ENCODE measurements at places on chromosomes 13 and 19.

- no peak for DNase-seq
These were observed 177.8 kb downstream of the OLFM4 start for GRCh38 chr13:53206455-53206854.

GRCh38 chr13:94860981-94861407 is 148.6 kb upstream of the SOX21 start:
- DNase-seq = peak; percentile 23

DNA sequence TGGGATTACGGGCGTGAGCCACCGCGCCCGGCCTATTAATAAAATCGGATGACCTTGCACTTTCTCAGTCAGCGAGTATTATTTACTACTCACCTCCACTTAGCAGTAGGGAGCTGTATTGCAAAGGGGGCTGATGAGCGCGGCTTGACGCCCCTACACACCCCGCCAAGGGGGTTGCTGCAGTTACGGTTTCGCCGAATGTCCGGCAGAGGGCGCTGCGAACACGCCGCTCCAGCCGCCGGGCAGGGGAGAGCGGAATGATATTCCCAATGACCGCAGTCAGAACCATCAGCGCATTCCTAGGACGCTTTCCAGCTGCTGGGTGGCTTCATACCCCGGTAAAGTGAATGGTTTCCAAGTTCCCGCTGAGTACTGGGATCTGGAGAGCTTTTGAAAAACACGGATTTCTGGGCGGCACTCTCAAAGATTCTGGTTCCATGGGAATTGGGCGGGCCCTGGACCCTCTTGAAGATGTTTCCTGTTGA is 30.0 kb upstream of the TPT1 start:
- peak; percentile 92 for DNase-seq

GRCh38 chr19:10858204-10858828 is 10.1 kb downstream of the C19orf38 start:
- peak; percentile 27 for DNase-seq

GRCh38 chr19:12796146-12797071 is 5.1 kb downstream of the JUNB start:
- peak; percentile 83 for DNase-seq

DNA sequence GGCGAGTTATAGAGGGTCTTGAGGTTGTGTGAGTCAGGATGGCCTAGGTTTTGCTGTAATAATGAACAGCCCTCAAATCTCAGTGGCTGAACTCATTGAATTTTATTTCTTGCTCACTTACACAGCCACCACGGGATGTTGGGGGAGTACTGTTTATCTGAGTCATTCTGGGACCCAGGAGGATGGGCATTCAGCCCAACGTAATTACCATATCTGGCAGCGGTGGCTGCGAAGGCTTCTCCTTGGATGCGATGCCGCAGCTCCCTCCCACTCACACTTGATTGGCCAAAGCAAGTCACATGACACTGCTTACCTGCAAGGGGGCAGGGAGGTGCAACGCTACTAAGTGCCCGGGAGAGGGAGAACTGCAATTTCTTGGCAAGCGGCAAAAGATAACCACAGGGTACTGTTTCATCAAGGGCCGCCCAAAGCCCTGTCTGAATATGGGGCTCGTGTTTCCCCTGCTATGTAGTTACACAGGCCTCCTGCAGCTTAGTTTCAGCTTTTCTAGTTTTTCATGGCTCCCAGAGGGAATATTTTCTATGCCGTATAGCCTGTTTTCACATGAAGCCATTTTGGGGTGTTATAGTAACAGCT is 19.9 kb downstream of the ZSWIM9 start:
- DNase-seq = peak; percentile 19

DNA sequence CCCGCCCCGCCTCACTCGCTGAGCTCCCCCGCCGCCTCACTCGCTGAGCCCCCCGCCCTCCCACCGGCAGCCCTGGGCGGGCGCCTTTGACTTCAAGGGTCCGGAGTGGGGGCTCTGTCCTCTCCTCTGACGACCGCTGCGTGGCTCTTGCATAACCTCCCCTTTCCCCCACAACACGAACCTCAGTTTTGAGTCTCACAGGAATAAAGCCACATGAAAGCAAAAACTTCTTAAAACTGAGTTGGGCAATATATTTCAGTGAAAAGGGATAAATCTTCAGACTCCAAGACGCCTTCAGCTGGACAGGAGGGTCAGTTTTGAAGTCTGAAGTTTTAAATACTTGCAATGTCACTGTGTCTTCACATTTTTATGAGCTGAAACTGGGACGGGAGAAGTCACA is 70.6 kb upstream of the C13orf46 start:
- peak; percentile 54 for DNase-seq

- DNase-seq = no peak
These were observed 135.8 kb upstream of the PEG3 start for GRCh38 chr19:56976300-56976699.

DNA sequence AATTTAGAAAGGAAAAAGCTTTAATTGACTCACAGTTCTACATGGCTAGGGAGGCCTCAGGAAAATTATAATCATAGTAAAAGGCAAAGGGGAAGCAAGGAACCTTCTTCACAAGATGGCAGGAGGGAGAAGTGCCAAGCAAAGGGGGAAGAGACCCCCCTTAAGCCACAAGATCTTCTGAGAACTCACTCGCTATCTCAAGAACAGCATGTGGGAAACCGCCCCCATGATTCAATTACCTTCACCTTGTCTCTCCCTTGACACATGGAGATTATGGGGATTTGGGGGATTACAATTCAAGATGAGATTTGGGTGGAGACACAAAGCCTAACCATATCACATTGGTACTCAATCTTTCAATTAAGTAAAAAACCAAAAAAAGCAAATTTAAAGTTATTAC is 1778.7 kb upstream of the MIR17HG start:
- no peak for DNase-seq

DNA sequence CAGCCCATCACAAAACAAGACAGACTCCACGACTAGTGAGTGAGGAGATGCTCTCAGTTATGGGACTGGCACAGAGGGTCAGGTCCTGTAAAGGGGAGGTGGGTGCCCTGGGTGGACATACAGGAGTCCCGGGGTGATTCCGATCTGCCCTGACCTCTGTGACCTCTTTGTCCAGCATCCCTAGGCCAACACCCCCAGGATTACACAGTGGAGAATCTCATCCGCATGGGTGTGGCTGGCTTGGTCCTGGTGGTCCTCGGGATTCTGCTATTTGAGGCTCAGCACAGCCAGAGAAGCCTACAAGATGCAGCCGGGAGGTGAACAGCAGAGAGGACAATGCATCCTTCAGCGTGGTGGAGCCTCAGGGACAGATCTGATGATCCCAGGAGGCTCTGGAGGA is 6.4 kb upstream of the LILRA1 start:
- DNase-seq = no peak

GRCh38 chr19:56838024-56838908 is 2.3 kb downstream of the PEG3 start:
- peak; percentile 63 for DNase-seq

GRCh38 chr19:18915639-18916038 is 3.5 kb downstream of the COPE start:
- peak; percentile 53 for DNase-seq

GRCh38 chr19:28990522-28990921 is 222.4 kb downstream of the UQCRFS1 start:
- no peak for DNase-seq

DNA sequence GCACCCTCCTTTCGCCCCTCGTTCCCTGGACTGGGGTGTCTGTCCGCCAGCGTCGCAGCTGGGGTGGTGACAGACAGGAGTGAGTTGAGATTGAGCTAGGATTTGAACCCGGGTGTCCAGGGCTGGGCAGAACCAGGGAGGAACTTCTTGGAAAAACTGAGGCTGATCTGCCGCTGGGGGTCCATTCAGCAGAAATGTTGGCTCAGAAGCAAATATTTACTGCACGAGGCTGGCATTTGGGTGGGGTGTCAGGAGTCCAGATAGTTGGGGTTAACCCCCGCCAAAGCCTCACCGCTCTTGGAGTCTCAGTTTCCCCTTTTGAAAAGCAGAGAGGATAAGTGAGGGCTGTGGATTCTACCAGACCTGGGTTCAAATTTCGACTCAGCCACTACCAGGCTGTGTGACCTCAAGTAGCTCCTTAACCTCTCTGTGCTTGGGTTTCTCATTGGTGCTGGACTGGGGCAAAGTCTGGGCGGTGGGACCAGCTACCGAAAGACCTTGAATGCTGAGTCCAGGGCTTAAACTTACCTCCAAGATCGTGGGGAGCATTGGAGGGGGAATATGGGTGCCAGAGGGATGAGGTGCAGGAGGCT is 20.9 kb downstream of the MAST3 start:
- no peak for DNase-seq

- DNase-seq = no peak
These were observed 840 bp upstream of the LILRA4 start for GRCh38 chr19:54339646-54340358.

DNA sequence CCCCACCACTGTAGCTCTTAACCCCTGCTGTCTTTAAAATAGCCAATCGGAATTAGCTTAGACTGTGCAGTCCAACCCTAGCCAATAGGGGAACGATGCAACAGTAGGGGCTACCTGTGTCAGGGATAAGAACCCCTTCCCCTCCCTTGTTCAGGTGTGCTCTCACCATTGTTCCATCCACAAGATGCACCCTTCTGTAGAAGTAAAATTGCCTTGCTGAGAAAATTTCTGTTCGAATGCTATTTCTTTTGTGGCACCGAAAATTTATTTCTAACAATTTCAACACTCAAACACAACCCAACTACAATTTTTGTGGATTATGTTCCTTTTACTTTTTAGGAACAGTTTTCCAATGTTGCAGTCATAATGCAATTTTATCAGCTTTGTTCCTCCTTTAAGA is 3.6 kb upstream of the ZNF583 start:
- DNase-seq = no peak

- DNase-seq = peak; percentile 21
These were observed 10.5 kb downstream of the KLF5 start for GRCh38 chr13:73069206-73069805.

- DNase-seq = no peak
These were observed 1.0 kb downstream of the SMIM24 start for GRCh38 chr19:3479177-3479833.

GRCh38 chr19:1163283-1163933 is 10.7 kb downstream of the SBNO2 start:
- DNase-seq = no peak

DNA sequence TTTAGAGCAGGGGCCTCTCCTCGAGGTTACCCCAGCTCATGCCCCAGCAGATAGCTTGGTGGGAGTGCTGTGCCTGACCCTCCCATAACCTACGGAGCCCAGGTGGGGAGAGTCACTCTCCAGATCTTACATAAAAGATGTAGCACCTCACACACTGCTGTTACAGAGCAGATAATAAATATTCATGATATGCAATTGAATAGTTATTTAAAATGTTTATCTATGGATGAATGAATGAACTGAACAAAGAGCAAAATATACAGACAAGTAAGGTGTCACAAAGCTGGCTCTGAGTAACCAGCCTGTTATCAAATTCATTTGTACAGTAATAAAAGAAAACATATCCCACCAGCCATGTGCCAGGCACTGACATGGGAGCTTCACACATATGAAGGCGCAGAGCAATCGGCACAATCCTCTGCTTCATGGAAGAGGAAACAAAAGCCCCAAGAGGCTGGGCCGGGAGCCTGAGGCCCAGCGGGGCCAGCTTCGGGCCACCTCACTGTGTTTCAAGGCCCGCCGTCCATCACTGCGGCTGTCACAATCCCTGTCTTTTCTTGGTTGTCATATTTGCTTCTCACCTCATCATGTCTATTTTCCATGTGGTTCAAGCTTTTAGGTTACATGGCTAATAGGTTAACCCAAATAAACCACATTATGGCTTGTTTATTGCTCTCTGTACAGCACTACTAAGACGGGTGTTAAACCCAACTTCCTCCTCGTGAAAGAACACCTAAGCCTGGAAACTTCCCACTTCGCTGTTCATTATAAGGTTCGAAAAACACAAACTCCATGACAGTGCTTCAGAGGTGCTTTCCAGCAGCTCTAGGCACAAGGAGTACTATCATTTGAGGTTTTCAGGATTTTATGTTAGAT is 78.4 kb downstream of the IRS2 start:
- DNase-seq = no peak

GRCh38 chr19:7196763-7197118 is 97.5 kb downstream of the INSR start:
- DNase-seq = no peak

DNA sequence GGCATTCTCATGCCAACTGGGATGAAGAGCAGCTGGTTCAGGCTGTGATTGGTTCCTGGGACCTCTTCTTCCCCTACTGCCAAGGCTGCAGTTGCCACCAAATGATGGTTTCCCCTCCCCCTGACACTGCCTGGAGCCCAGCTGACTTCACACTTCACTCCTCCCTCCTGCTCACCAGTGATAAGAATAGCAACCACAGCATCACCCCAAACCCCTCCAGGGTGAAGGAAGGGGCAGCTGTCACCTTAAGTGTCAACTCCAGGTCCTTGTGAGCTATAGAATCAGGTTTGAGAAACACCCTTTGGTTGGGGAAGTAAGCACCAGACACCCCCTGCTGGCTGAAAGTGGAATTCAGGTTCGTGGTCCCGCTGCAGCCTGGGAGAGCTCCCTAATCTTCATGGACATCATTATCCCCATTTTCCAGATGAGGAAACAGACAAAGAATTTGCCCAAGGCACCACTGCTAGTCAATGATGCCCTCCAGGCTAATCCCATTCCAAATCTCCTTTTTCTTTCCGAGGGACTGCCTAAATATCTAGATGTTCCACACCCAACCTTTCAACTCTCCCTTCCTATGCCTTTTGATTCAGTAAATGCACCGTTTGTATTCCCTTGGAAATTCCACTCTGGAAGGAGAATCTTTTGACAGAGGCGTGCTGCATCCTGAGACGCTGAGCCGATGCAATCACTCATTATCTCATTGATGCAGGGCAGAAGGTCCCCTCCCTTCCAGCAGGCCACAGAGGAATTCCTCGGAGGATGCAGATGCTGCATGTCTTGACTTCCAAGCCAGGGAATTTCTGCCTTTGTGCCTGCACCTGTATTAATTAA is 50.6 kb upstream of the UQCRFS1 start:
- peak; percentile 42 for DNase-seq

DNA sequence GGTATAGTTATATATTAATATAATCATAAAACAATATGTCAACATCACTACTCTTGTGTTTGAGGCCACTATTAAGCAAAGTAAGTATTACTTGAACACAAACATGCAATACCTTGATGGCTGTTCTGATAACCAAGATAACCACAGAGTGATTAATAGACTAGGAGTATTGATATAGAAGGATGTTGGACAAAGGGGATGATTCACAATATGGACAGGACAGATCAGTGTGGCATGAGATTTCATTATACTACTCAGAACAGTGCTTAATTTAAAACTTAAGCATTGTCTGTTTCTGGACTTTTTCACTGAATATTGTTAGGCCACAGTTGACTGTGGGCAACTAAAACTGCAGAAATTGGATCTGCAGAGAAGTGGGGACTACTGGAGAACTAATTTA is 384.2 kb downstream of the SLITRK1 start:
- DNase-seq = no peak

GRCh38 chr13:86309881-86310280 is 510.7 kb upstream of the SLITRK6 start:
- no peak for DNase-seq

DNA sequence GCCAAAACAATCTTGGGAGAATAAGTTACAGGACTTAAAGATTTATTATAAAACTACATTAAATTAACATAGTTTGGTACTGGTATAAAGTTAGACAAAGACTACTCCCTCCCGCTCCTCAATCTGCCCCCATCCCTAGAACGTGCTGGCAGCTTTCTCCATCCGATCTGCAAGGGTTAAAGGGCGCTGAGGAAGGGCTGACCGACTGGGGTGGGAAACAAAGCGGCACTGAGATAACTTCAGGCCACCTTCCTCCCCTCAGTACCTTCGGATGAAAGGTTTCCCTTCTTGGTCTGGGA is 790 bp upstream of the SUGT1 start:
- DNase-seq = no peak

Measured in fibroblast of skin of scalp (primary cell).